Fibroblast of skin of left quadriceps (primary cell): ENCODE measurements at places on chromosomes 11 and 22.

- DNase-seq = peak; percentile 58
Observed at GRCh38 chr11:7892059-7892699, 38.9 kb downstream of the OR10A6 start.

DNA sequence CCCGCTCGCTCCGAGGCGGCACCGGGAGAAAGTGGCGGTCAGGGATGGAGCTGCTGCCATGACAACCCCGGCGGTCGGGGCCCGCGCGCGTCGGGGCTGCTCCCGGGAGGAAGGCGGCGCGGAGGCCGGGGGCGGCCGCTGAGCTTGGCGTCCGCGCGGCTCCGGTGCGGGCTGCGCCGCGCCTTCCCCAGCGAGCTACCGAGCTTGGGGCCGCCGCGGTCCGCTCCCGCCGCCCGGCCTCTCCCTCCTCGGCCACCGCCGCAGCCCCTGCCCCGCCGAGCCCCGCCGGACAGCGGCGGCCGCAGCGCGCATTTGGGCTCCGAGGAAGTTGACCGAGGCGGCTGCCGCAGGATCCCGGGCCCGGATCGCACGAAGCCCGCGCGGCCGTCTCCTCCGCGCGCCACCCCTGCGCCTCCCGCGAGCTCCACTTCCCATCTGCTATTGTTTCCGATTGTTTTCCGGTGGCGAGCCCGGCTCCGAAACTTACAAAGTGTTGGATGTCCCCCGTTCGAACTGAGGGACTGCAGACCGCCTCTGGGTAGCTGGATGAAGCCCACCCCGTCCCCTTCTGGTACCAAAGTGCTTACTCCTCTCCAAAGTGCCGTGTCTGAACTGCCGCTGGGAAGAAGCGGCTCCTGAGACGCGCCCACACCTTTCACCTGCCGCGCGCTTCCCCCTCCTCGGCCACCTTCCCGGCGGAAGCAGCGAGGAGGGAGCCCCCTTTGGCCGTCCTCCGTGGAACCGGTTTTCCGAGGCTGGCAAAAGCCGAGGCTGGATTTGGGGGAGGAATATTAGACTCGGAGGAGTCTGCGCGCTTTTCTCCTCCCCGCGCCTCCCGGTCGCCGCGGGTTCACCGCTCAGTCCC, 540.3 kb downstream of the NTM start:
- no peak for DNase-seq

DNA sequence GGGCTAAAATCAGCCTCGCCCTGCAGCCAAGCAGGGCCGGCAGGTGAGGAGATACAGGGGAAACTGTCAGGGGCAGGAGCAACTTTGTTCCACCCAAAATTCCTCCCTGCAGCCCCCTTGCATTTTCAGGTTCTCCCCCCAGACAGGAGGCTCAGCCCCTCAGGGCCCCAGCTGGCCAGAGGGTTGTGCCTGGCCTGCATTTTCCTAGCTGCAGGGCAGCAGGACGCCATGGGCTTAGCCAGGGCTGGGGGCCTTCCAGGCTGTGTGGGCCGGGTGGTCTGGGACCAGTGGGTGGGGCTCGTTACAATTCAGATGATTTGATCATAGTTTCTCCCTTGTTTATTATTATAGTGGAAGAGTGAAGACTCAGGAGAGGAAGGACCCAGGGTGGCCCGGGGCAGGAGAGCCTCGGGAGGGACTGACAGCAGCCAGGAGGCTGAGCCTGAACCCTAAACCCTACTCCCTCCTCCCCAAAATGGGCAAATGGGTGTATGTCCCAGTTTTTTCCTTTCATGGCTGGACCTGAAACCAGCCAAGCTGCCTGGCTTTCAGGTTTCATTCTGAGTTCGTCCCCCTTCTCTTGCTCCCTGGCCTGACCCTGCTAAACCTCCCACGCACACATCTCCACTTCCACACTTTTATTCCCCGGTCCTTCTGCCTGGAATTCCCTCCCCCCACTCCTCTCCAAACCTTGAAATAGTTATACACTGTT, 40.0 kb downstream of the AHNAK start:
- no peak for DNase-seq

GRCh38 chr22:32325416-32325801, 32.3 kb upstream of the RFPL3 start:
- no peak for DNase-seq
